GM04503 (cell line): ENCODE measurements at places on chromosomes 13 and 19.

- DNase-seq = no peak
These were observed 1237.4 kb downstream of the UQCRFS1 start for GRCh38 chr19:27975419-27976005.

DNA sequence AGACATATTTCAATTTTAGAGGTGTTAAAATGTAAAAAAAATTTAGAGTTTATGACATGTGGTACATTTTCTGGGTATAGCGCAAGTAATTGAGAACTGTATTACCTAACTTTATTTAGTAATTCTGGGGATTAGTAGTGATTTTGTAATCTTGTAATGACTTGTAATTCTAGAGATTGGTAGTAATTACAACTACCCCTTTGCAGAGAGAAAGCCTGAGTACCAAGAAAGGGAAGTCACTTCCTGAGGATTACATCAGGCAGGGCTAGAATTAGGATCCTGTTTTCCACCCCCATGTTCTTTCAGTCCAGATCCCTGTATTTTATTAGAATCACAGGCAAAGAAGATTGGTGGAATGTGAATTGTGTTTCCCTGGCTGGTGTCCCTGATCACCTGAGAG, 274.9 kb downstream of the KCNRG start:
- no peak for DNase-seq

- DNase-seq = no peak
These were observed 72.6 kb downstream of the CDK8 start for GRCh38 chr13:26326562-26326961.

DNA sequence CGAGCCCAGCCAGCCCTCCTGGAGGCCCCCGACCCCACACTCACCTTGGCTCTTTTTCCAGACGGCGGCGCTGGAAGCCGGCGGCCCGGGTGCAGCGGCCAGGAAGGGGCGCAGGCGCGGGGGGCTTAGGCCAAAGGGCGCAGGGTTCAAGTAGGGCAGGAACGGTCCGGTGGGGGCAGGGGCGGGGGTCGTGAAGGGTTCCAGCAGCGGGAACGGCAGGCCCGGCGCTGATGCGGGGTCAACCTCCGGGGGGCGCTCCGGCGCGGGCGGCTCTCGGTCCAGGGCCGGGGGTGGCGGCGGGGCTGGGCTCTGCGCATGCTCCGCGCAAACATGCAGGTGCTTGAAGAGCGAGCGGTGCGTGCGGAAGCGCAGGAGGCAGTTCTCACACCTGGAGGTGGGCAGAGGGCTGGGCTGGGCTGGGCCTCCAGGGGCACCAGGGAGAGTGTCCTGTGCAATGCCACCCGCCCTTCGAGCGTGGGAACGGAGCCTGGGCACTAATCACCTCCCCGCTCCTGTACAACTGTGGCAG, 2.3 kb downstream of the ZNF414 start:
- no peak for DNase-seq
